ENCODE measurements at places on chromosomes 6 and 20.

- DNase-seq, result no peak
Measured at GRCh38 chr20:8118039-8118438, 14.0 kb upstream of the PLCB1 start.

- DNase-seq, result no peak
Measured at GRCh38 chr6:80442366-80442765, 335.9 kb downstream of the BCKDHB start.

DNA sequence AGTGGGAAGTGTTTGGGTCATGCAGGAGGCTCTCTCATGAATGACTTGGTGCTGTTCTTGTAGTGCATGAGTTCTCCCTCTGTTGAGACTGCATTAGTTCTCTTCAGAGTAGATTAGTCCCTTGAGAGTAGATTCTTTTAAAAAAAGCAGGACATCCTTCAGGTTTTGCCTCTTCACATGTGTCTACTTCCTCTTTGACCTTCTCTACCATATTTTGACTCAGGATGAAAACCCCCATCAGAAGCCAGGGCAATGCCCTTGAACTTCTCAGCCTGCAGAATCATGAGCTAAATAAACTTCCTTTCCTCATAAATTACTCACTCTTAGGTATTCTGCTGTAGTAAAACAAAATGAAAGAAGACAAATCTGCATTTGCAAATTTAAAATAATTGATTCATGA, 170.3 kb downstream of the CD109 start:
- no peak for DNase-seq

DNA sequence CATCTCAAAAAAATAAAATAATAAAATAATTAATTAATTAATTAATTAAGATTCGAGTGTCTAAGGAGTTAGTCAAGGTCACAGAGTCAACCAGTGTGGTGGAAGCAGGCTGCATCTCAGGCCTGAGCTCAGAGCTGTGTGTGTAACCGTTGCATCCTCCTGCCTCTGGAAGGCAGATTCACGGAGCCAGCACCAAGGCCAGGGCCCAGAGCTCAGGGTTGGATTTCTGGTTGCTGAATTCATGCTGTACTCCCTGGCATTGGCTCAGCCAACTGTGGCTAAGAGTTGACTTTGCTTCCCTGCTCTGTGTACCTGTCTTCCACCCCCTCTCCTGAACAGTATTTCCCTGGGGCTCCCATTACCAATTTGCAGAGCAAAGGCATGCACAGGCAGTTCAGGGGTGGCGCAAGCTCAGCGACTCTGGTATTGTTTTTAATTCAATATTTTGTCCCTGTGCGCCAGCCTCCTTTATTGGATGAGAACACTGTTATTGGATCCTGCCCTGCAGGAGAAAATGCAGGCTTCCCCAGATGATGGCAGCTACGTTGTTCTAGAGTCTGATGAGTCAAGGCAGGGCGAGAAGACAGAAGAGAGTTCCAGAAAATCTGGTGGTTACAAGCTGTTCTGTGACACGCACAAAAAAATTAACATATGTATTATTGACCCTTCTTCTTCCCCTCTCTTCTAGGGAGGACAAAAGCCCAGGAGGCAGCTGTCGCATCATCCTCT, 12.3 kb upstream of the CTNNBL1 start:
- DNase-seq, result no peak

DNA sequence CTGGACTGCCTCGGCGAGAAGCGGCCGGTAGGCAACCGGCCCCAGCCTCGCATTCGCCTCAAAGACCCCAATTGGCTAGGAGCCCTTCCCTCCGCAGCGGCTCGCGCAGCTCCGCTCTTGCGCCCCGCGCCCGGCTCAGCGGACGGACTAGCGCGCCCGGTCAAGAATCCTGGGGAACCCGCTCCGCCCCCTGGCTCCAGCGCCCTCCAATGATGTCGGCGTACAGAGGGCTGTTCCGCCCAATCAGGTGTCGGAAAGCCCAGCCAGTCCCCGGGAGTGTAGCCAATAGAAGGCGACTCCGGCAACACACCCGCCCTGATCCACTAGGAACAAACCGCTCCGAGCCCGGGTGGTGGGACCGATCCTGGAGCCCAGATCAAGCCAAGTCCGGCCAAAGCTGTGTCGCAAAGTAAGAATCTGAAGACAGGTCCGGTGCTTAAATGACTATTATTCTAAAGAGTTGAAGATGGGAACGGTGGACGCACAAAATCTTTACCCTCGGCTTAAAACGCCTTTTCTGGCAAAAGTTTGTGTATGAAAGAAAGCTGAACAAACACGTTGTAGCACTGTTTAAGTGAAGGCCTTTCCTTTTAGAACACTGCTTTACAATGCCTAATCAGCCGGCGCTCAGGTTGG, 132.2 kb downstream of the OGFRL1 start:
- DNase-seq, result peak; percentile 91

DNA sequence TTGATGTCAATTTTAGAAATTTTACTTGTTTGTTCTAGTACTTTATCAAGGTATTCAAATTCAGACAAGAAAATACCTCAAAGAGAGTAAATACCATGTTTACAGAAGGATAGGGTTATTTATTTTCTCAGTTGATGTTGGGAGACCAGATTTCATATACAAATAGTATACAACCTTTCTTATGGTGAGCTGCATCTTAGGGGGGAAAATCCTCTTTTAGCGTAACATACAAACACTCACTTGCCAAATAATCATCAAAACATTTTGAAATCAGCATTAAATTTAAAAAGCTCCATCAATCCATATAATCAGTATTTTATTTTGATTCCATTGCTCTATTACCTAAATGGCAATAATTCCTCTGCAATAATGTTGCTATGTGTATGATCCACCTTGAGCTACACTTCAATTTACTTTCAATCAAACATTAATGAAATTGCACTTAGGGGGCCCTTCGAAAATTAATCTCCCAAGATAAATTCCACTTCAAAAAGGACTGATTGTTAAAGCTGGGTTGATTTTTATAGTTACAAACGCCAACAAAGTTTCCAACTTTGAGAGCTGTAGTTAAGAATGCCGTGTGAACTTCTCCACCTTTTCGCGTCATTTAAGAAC, 2.2 kb downstream of the NKX2-4 start:
- no peak for DNase-seq

GRCh38 chr6:148720406-148720805, 26.4 kb upstream of the UST start:
- no peak for DNase-seq

- DNase-seq, result no peak
Measured at GRCh38 chr20:62181808-62182207, 1.0 kb upstream of the MTG2 start.

- no peak for DNase-seq
Measured at GRCh38 chr6:56757588-56757984, 114.9 kb upstream of the DST start.

DNA sequence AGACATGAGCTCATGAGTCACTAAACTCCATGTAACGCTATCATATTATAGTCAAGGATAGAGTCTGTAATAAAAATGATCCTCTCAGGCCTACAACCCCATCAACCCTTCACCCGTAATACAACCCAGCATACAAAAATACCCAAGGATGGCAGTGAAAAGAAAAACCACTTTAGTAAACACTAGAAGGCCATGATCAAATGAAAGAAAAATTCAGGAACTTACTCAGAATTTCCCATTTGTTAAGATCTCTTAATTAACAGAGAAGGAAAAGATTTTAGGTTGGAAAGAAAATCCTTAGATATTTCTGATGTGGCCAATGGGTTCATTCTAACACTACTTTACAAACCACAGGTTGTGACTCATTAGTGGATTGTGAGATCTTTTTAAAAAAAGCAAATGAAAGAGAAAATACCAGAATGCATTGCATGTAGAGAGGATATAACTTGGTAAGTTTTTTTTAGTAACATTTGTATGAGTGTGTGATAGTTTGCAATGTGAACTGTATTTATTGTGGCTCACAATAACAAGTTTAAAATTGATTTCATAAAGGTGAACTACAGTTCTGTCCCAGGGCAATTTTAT, 8.0 kb upstream of the UBE2J1 start:
- DNase-seq, result no peak

DNA sequence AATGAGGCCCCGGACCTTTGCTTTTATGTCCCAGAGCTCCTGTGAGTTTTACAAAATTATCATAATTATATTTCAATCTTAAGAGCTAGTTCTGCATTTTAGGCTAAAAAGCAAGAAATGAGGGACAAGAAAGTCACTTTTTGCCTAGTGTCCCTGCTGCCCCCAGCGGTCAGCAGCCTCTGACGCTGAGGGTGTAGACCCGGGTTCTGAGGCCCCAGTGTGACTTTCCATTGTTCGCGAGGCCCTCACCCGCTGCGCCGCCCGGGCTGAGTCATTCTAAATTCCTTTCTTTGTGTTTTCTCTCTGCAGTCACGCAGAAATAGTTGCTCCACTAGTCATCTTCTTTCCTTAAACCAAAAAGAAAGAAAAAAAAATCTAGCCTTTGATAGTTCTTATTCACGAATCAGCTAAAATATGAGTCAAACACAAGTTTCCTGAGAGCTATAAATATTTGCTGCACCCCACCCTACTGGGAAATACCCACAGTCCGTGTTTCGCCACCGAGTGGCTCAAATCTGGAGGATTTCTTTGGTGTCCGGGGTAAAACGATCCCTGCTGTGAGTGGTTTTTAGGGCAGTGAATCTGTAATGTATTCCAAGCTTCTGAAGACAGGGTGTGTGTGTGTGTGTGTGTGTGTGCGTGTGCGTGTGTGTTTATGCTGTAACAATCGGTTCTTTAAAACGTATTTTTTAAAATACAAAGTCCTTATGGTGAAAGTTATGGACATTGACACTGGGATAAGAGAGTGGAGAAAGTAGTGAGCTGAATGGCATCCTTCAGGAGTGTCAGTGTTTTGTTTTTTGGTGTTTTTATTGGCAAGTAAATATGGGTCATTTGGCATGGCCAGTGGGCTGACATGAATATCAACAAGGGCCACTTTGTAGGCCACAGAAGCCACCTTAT, 59.7 kb upstream of the EEF1A1 start:
- DNase-seq, result peak; percentile 94

DNA sequence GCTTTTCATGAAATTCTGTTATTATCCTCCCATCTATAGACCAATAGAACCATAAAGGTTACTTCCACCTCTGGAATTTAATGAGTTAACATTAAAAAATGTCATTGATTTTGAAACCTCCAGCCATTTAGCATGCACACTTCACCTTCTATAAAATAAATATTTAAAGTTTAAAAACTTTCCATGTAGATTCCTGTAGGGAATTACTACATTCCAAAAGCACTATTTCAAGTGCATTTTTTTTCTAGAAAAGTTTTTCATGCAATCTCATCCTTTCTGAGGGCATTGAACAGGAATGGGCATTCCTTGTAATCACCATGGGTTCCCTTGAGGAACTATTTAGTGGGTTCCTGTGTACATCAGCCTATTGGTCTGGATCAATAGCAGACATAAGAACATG, 253.8 kb upstream of the RIN2 start:
- DNase-seq, result no peak

GRCh38 chr20:12815231-12815768, 193.5 kb upstream of the SPTLC3 start:
- DNase-seq, result no peak

- DNase-seq, result no peak
Measured at GRCh38 chr6:35993150-35993549, 31.3 kb downstream of the SLC26A8 start.

- no peak for DNase-seq
Measured at GRCh38 chr20:36830791-36831691, 44.9 kb upstream of the TLDC2 start.

DNA sequence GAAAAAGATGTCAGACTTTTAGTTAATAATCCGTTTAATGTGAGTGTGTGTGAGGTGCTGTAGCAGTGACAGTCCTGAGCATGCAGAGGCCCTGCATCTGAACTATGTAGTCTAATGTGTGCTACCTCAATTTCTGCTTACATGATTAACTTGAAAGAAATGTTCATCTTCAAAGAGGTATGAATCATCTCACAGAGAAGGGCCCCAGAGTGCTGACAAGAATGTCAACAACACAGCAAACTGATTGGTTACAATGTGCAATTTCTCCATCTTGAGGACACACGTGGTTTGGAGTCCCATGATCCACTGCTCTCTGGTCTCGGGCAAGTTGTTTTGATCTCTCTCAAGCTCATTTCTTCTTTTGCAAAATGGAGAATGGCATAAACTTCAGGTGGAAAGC, 61.7 kb upstream of the EMILIN3 start:
- no peak for DNase-seq

DNA sequence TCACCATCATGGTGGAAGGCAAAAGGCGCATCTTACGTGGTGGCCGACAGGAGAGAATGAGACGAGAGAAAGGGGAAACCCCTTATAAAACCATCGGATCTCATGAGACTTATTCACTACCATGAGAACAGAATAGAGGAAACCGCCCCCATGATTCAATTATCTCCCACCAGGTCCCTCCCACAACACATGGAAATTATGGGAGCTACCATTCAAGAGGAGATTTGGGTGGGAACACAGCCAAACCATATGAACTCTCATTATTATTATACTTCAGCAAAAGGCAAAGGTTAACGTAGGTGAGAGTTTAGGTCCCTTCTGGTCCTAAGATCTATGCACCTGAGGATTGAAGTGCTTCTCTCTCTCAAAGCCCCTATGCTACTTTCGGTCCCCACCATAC, 2.4 kb upstream of the PFDN4 start:
- DNase-seq, result no peak

DNA sequence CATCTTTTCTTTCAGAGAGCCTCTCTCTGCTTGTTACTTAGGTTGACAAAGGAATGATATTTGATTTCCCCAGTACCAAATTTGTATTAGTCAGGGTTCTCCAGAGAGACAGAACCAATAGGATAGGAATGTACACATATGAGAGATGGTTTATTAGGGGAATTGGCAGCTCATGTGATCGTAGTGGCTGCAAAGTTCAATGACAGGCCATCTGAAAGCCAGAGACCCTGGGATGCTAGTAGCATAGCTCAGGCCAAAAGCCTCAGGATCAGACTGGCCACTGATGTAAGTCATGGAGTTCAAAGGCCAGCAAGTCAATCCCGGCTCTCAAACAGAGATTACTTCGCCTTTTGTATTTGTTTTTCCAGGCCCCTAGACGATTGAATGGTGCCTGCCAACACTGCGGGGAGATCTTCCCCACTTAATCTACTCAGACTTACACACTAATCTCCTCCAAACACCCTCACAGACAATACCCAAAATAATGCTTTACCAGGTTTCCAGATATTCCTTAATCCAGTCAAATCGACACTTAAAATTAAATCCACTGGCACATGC, 215.5 kb downstream of the ALDH8A1 start:
- DNase-seq, result no peak

DNA sequence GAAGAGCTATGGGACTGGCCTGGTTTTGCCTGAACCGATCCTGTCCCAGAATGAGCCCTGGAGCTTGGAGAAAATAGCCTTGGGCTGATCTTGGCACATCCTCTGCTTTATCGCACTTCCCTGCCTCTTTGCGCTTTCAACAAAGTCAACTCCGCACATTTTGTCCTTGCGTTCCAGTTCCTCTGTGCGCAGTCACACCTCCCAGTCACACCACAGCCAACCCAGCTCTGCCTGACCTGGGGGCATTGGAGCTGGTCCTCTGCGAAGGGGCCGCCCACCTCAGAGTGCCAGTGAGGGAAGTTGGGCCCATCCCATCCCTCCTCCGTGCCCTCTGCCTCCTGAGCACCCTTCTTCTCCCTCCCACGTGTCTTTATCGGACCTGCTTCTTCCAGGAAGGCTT, 16.9 kb upstream of the UQCC2 start:
- DNase-seq, result no peak

GRCh38 chr20:41074441-41074840, 45.8 kb downstream of the TOP1 start:
- DNase-seq, result no peak

- DNase-seq, result no peak
Measured at GRCh38 chr6:110329348-110329713, 28.8 kb downstream of the METTL24 start.

All from H1 (cell line).